ENCODE measurements at places on chromosomes 16 and 17. TPM values are rescaled to one million over a fixed set of nuclear protein-coding genes. Genes with fewer than 3 reads are reported as not detected.

- no peak for DNase-seq
Observed at GRCh38 chr17:66397486-66397885, 95.1 kb downstream of the PRKCA start.

C17orf100 gene
- total RNA-seq = 0.43 TPM

GRCh38 chr17:31388770-31389656 is 2.5 kb upstream of the RAB11FIP4 start:
- DNase-seq = peak; percentile 7

- DNase-seq = no peak
Observed at GRCh38 chr17:50135316-50136095, 5.5 kb upstream of the SAMD14 start.

- no peak for DNase-seq
Observed at GRCh38 chr17:44004761-44005526, 522 bp downstream of the NAGS start.
